8988T (cell line): ENCODE measurements at places on chromosomes 1 and 21.

DNA sequence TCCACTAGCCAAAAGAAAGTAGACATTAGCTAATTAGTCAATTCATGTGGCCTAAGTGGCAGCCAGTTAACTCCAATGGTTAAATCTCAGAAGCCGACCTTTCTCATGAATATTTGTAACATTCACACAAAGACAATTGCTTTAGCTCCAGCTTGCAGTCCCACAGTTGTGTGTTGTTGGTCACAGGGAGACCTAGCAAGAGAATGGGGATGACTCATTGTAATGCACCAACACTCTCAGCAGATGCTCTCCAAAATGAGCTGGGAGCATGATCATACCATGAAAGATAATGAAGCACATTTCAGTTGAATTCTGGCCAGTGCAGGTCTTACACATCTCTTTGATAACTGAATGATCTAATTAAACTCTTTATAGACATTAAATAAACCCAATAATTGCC is 160.4 kb downstream of the HLX start:
- no peak for DNase-seq

- no peak for DNase-seq
Observed at GRCh38 chr1:212561501-212561931, 47.0 kb upstream of the ATF3 start.

- no peak for DNase-seq
Observed at GRCh38 chr1:183756326-183756725, 48.6 kb upstream of the RGL1 start.

DNA sequence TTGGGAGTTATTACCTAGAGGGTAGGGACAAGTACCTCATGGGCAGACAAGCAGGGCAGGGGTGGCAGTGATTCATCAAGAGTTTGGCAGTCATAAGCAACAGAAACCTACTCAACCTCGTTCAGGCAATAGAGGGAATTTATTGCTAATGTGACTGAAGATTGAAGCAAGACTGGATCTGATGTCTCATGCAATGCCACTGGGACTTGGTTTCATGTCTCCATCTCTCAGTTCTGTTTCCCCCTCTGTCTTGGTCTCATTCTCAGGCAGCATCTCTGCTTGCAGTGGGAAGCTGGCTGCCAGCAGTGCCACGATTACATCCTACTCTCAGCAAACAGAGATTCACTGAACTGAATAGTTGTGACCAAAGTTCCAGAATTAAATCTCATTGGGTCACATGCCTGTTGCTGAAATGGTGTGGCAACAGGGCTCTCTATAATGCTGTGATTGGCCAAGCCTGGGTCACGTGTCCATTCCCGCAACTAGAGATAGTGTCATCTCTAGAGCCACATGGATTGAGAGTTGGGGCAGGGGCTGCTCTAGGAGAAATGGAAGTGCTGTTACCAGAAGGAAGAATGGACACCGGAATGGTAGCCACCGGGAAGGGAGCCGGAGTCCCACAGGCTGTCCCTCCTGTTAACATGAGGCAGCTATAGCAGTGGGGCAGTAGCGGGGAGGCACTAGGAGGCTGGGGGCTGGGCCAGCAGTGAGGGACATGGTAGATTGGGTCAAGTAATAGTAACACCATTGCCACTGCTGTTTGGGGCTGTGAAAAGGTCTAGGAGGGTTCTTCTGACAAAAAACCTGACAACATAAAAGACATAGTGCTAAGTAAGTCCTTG is 3.9 kb upstream of the CDC42 start:
- DNase-seq: no peak

DNA sequence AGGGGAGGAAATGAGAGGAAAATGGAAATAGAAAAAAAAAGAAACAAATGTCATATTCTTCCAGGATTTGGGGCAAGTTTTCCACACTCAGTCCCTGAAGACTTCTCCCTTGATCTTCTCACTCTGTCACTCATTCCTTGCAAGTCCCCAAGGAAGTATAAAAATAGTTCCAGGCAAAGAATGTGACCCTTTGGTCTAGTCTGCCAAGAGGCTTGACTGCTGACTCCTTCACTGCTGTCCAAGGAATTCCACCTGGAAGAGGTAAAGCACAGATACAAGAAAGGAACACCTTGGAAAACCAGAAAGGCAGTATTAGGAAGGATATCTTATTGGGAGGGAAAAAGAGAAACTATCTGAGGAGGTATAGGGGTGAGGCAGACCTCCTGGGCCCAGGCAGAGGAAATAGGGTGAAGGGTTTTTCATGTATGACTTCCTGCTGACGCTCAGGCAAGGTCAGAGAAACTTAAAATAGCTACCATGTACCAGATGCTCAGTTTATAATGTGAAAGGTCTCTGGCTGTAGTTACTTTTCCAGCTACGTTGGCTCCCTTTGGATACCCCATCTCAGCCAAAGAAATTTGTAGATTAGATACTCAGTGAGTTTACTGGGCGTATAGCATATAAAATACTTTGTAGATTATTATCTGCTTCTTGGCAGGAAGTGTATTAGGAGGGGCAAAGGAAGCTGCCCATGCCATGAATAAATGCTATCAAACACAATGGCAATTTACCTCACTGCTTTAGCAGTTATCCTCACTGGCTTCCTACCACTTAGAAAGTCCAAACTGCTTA is 2.0 kb upstream of the GJA5 start:
- no peak for DNase-seq

- no peak for DNase-seq
Observed at GRCh38 chr1:73781251-73781650, 416.7 kb downstream of the LRRIQ3 start.

GRCh38 chr1:228650141-228650540 is 85.1 kb upstream of the RHOU start:
- DNase-seq: no peak

DNA sequence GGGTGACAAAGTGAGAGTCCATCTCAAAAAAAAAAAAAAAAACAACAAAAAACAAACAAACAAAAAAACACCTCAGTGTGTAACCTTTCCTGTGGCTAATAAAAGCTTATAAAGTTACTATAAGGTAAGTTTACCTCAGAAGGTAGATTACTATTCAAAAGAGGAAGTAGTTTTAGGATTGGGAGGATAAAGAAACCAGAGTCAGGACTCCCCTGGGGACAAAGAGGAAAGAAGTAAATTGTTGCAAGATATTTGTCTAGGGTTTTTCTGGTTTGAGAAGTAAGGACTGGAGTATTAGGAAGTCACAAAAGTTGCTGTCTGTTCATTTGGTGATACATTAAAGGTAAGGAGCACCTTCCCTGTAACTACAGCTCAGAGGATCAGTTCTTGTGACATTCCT is 23.8 kb upstream of the CENPF start:
- no peak for DNase-seq

DNA sequence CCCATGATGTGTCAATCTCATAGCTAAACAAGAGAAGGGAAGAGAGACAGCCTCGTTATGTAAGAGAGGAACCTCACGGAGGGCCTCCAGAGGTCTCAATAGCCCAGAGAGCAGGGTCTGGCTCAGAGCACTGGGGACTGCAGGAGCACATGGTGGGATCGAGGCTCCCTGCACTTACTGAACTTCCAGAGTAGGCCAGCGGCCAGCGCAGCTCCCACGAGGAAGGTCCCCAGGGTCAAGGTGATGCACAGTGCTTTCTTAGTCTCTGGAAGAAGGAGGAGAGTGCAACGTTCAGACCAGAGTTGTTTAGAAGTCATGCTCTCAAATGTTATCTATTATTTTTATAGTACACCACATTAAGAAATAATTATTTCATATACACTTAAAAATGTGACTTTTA is 18.6 kb downstream of the TMPRSS2 start:
- DNase-seq: no peak

DNA sequence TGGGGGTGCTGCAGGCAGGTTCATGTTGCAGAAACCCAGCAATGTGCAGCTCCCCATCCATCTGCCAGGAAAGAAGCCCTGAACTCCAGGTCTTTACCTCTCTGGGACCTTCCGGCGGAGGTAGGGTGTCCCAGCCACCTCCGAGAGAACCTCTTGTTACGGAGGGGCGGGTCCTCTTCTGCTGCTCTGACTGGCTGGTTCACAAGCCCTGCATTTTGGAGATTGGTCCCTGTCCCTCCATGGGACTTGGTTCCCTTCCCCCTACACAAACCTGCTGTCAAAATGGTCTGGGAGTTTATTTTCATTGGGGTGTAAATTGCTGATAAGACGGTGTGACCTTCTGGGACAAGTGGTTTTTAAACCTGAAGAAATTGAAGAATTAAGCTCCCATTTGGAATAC is 8.0 kb upstream of the CELSR2 start:
- no peak for DNase-seq

DNA sequence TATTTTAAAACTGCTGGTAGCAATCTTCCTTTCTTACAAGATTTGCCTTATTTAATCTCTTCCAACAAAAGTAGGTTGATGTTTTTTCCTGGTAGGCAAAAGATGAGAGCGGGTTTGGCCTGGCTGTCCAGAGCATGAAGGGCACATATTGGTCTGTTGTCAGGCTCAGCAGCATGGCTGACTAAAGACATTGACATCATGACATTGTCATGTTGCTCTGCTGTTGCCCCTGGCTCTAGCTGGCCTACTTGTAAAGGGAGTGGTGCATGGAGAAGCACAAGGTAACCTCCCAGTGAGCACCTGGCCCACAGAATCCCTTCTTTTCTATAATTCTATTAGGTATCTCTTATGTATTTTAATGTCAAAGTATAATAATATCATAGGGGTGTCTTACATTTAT is 23.6 kb downstream of the GNPAT start:
- DNase-seq: no peak

DNA sequence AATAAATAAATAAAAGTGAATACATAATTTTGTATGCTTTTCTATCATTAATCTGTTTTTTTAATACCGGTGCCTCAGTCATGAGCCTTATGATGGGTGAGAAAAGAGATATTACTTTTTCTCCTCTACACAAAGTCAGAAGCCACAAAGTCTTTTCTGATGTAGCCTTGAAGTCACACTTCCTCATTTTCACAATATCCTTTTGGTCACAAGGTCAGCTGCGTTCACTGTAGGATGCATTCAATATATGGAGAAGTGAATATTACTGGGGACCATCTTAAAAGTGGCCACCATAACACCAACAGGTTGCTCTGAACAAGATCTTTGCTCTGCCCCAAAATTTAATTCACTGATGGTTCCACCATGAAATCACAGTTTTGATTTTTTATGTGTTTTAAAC is 83.3 kb upstream of the TNR start:
- no peak for DNase-seq

DNA sequence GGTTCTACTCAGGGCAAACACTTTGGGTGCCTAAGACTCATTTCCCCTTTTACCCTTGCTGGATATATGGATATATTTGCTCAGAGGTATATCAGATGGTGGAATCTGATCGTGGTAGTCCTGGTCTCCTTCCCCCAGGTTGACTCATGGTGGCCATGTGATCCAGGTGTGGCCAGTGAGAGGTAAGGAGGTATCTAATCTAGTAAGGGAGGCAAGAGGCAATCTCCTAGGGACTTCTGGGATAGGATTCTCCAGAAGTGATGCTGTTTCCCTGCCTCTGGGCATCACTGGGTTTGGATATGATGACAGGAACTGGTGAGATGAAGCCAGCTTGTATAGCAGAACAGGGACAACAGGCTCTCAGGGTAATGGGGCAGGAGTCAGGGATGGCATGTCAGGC is 8.5 kb upstream of the DENND2D start:
- DNase-seq: no peak

GRCh38 chr1:192256674-192257334 is 60.0 kb upstream of the RGS21 start:
- no peak for DNase-seq
